ENCODE measurements at places on chromosomes 4 and X. TPM values are rescaled to one million over a fixed set of nuclear protein-coding genes. Genes with fewer than 3 reads are reported as not detected.

DNA sequence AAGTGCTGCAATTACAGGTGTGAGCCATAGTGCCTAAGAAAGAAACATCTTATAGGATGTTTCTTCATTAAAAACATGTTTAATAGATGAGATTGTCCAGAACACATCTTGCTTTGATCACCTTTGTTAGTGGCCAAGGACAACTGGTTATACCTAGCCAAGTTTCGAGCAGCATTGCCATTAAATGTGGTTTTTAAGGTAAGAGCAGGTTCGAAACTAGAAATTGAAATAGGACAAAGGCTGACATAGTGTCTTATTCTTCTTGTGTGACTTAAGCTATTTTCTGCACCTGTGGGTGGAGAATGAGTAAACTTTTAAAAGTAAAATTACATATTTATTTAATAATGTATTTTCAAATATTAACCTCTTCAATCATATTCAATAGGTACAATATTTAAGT, 59.0 kb downstream of the RBPJ start:
- DNase-seq, result no peak

GRCh38 chr4:15963576-15963975, 601 bp upstream of the FGFBP2 start:
- no peak for DNase-seq

DNA sequence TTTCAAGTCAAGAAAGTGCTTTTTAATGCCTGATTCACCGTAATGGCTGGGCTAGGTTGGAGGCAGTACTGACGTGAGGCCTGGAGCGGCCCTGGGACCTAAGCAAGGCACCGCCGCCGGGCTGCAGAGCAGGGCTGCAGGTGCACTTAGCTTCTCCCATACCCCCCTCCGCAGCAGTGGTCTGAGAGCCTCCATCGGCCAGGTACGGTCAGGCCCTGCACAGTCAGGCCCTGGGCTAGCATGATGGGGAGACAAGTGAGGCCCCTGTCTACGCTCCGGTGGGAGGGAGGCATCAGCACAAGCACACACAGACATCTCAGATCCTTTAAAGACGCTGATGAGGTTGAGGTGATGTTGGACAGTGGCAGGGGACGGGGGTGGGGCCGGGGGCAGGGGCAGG, 4.7 kb downstream of the MAEA start:
- no peak for DNase-seq

DNA sequence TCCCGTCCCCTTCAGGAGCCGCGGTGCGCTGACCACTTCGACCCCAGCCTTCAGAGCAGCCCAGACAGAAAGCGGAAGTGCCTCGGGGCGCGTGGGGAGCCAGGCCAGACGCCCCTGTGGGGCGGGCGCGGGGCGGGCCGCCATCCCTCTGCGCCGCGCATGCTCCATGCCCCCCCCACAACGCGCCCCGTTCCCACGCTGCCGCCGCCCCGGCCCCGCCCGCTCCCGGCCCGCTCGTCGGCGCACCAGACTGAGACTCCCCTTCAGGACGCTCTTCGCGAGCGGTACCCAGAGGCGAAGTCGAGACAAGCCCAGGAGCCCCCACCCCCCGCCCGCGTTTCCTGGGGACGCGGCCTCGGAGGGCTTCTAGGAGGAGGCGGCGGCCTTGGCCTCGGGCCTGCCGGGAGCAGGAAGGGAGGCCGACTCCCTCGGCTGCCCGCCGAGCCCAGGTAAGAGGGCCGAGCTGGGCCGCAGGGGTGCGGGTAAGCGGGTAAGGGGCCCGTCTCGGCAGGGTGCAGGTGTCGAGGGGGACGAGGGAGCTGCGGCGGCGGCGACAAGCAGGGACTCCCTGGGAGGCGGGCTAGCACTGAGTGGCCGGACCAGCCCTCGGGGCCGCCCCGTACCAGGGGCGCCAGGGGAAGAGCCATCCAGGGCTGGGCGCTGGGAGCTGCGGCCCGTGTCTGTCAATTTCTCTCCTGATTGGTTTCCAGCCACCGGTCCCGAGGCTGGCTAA, at the start of gene ZFP92:
Gene ZFP92, plus strand, starts transcription at position 218 of the 733 bp plus-strand sequence. CDS start 6,851 bp downstream, outside the sequence.
- DNase-seq, result peak; percentile 35

ERCC6L gene
- 4.3 TPM for total RNA-seq

DNA sequence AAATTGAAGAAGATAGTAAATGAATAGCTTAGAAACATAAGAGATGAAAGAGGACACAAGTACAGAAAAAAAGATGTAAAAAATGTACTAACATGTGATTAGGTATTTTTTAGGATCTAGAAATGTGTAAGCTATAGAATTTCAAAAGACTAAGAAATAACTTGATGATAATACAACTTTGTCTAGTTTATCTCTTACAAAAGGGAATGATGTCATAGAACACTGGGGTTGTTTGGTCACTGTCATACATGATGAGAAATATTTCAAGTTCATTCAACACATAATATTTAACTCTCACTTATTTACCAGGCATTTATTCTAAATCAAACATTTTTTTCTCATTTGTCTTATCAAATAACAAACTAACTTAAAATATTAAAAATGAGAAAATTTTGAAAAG, 18.5 kb downstream of the STBD1 start:
- DNase-seq, result no peak

GRCh38 chrX:44829832-44830231, 14.0 kb upstream of the DUSP21 start:
- DNase-seq, result no peak

DNA sequence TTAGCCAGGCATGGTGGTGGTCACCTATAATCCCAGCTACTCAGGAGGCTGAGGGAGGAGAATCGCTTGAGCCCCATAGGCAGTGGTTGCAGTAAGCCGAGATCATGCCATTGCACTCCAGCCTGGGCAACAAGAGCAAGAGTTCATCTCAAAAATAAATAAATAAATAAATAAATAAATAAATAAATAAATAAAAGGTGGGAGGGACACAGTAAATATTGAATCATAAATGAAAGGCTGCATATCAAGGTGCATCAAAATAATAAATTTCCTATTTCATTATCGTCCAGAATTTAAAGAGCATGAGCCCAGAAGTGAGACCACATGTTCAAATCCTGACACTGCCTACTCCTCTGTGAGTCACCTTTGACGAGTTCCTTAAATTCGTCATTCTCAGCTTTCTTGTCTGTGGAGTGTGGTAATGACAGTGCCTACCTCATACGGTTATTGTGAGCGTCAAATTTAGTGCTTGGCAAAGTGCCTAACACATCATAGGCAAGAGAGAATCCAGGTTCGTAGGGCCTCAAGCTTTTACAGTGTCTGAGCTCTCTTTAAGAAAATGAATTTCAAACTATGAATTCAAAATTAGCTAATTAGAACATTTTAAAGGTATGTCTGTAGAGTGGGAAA, 49.9 kb downstream of the IL15 start:
- DNase-seq, result no peak

DNA sequence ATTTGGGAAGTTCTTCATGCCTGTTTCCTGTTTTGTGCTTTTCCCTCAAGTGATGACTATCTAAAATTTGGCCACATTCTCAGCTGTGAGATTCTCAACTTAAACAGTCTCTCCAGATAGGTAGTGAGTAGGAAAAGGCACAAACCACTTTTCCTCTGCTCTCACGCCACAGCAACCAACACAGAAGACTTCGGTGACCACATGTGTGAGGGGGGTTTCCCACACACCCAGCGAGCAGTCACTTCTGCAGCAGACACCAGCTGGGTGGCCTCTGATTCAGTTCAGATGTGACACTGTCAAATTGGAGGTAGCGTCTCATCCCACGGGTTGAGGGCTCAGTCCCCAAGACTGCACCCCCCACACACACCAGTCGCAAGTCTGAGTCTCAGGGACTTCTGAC, 25.1 kb upstream of the CLDN34 start:
- peak; percentile 16 for DNase-seq

ETDA gene
- total RNA-seq, result not detected

DNASE1L1 gene
- total RNA-seq, result 7.3 TPM

DNA sequence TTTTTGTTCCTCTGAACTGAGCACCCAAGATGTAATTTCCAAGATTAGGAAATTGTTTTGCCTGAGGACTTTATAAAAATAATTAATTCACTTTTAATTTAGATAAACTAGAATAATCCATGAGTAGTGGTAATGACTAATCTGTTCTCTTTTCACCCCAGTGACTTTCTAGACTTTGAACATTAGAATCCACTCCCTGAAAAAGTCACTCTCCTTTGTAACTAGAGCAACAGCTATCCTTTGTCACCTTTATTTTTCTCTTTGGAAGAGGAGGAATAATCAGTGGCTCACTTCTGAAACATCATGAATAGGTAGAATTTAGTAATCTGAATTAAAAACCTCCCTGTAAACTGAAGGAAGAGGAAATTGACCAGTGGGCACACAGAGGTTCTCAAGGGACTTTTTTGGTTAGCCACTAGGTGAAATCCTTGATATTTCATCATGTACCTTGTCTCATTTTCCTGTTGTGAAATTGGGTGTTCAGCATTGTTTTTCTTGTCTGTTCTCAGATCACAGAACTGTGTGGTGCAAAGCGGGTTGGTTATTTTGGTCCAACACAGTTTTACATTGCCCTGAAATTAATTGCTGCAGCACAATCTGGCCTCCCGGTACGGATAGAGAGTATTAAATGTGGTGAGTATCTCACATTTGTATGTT, 59.4 kb downstream of the REPS2 start:
- DNase-seq, result no peak

NSG1 gene
- 1.9 TPM for total RNA-seq

GRCh38 chr4:98399915-98400314, 138.7 kb downstream of the RAP1GDS1 start:
- DNase-seq, result no peak

FAM9B gene
- total RNA-seq, result not detected

DNA sequence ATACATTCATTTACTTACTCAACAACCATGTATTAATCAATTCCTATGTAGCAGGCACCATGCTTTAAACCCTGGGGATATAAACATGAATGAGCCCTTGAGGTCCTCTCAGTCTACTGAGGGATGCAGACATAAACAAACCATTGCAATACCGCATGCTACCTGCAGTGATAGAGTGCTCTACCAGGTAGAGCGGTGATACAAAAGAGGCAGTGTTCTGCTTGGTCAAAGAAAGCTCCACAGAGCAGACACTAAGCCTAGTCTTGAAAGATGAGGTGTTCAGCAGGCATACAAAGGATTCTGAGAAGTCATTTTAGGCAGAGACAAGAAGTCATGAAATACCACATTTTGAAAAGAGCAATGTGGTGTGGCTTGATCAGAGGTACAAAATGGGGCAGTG, 26.9 kb upstream of the AMOT start:
- DNase-seq, result no peak

- DNase-seq, result no peak
These were observed 104.8 kb upstream of the MSX1 start for GRCh38 chr4:4754641-4755040.

ETFDH gene
- 15.4 TPM for total RNA-seq

DMD gene
- total RNA-seq, result 0.40 TPM

DNA sequence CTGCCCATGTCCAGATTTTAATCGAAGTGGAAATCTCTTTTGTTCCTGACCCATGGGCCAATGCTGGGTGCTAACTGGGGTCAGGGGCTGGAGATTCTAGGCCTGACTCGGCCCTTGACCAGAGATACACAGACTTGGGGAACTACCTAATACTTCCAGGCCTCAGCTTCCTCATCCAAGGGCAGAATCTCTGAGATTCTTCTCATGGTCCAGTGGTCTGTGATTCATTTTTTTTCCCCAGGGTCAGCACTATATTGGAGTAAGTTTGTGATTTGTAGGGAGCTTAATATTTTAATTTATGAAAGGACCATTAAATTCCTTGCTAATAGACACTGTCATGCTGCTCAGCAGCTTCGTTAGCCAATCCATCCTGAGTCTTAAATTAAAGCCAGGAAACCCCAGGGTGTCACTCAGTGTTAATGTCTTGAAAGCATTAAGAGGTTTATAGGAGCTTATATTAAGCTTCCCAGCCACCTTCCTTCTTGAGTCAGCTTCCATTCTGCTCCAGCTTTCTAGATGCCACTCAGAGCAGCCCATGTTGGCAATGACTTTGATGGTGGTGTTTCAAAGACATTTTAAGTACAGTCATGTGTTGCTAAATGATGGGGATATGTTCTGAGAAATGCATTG, 27.0 kb upstream of the PROM1 start:
- no peak for DNase-seq

DNA sequence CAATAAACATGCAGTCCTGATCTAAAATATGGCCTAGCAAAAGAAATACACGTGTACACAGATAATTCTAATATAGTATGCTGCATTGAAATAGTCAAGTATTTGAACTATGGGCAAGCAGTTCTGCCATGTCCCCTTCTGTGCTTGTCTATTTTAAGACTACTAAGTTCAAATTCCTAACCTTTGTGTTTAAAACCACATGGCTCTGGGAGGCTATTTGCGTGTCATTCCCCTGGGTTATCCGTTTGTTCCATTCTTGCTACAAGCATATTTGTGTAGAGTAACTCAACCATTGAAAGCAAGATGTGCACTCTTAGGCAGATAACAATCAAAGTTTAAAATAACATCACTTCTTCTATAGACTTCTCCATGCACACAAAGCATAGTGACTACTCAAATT, 25.4 kb upstream of the TBC1D1 start:
- DNase-seq, result no peak

DNA sequence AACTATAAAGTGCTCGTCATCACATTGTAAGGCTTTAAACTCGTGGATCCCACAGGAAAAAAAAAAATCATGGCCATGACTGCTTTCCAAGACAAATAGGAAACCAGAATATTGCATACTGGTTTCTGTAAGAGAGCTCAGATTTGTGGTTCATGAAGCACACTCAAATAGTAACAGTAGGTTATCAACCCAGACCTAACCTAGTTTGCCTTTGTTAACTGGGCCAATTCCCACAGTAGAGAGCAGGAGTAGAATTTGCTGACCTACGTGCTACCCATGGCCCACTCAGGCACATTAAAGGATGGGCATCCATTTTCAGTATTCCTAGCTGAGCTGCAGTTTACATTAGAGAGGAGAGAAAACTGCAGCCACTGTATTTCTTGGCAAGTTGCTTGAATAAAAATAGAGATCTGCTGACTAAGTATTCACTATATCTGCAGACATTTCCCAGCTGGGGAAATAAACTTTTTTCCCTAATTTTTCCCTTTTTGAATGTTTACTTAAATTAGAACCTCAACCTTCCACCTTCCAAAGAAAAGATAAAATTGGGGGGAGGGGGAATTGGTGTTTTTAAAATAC, 218.5 kb downstream of the SPANXN3 start:
- DNase-seq, result no peak

RTL9 gene
- not detected for total RNA-seq

DNA sequence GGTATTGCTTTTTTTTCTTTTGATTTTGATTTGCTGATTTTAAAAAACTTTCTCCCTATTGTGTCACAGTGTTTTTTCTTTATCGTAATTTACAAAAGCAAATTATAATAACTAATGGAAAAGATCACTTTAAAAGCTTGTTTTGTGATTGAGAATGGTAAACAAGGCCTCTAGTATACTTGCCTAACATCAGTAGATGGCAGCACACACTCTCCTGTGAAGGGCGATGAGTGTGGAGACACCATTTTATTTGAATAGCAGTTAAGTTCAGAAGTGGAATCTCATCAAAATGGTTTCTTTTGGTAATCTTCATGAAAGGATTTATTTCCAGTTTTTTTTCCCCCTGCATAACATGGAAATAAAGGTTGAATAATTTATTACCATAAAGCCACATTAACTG, 72.3 kb downstream of the PAK3 start:
- no peak for DNase-seq

DNA sequence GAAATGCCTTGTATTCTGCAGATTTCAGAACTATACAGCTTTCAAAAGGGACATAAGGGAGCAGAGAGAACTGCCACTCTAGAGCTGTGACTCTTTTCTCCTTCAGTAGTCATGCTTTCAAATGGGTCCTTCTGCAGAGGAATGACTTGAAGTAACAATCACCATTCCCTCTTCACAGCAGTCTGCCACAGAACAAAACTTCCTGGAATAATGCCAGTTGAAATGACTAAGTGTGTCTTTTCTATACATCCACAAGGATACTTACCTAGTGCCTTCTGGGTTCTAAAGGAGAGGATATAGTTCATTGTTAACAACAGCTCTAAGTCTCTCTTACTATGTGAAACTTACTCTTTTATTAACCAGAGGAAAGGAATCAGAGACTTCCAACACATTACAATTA, 515.4 kb upstream of the ATOH1 start:
- DNase-seq, result no peak

All from activated T-cell treated with anti-CD3 and anti-CD28 coated beads, Interleukin-2, amount 50 U/mL, for 4 hours (primary cell).